ENCODE measurements at places on chromosomes 3 and 15.
A peak's percentile ranks its signal among the peaks of the same experiment; 100 is the strongest.

DNA sequence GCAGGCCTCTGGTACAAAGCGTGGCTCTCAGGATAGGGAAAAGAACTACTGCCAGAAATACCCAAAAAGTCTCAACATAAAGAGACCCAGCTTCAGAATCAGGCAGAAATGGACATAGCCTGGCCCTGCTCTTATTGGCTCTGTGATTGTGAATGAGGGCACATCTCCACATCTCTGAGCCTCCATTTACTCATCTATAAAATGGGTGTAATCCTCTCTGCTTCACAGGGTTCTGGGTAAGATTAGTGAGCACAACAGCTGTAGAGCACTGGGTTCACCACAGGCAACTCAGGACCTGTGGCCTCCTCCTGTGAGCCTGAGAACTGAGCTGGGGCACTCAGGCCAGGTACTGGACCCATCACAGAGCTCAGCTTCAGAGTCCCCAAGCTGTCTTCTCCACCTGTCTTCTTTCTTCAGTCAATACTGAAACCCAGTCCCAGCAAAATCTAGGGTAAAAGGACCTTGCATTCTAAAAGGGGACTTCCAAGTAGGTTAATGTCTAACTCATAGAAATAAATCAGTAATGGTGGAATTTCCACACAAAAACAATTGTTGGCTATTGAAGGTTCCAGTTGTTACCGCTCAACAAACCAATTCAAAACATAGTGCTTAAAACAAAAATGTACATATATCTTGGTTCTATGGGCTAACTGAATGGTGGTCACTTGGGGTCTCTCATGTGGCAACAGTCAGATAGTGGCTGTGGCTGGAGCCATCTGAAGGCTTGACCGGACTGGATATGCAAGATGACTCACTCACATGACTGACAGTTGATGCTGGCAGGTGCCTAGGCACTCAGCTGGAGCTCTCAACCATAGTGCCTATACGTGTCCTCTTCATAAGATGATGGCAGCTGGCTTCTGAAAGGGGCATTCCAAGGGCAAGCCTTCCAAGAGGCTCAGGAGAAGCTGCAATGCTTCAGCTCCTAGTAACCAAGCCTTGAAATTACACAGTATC, 47.3 kb downstream of the TRIM42 start:
- DNase-seq: no peak

GRCh38 chr15:41774882-41775417, 666 bp downstream of the MAPKBP1 start:
- no peak for DNase-seq

- DNase-seq: no peak
Observed at GRCh38 chr3:83500931-83501330, 1457.9 kb upstream of the CADM2 start.

- no peak for DNase-seq
Observed at GRCh38 chr3:187831125-187832051, 86.1 kb upstream of the BCL6 start.

DNA sequence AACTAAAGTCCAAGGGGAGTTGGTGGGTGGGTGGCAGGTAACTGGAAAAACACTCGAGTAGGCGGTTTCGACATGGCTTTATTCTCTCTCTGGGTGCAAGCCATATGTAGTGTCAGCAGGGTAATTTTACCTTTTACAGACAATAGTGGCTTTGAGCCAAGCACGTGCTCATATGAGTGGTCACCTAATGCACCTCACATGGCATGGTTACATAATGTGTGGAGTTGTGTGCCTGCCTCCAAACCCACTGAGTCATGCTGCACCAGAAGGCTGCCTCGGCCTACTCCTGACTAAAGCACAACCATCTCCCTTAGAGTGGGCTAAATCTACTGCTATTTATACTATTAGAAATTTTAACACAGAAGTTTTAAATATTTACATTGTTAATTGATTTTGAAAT, 16.5 kb downstream of the CCRL2 start:
- DNase-seq: no peak

DNA sequence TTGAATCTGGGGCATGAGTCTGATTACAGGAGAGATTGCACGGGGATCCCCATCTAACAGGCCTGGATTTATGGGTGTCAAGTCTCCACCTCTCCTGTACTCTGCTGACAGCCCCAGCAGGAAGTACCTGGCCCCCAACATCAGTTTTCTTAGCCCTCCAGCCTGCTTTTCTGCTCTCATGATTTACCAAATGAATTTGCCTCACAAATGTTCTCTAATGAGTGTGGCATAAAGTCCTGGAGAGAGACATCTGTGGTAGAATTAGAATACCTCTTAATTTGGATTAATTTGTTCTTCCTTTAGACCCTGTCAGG, 60.1 kb downstream of the FNDC3B start:
- no peak for DNase-seq

DNA sequence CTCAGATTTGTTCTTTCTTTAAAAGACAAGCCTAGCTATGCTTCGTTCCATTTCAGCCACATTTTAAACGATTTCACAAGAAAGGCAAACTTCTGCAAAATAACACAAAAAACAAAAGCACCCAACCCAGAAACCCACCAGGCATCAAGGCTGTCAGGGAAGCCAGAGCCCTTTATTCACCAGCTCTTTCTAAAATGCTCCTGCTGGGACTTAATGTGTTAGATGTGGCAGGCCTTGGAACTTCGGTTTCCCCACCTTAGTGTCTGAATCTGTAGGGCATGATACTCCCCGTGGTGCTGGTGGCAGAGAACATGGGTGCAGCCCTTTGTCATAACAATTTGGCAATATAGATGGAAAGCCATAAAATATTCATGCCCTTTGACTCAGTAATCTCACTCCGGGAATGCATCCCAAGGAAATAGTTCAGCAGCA, 56.8 kb upstream of the LCTL start:
- DNase-seq: no peak

DNA sequence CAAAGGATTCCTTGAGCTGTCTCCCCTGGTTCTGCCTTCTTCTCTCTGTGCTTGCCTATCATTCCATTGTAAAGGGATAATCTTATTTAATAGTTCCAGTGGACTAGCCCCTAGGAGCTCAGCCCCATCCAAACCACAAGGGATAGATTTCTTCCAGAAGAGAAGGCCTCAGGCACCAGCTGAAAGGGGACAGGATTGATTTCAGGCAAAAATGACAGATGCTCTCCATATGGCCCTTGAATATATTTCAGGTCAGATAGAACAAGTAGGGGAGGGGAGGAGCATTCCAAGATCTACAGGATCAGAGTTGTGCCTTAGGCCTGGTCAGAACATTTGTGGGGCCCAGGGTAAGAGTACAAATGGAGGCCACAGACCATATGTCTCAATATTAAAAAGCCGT, 85.3 kb downstream of the RPLP1 start:
- no peak for DNase-seq

DNA sequence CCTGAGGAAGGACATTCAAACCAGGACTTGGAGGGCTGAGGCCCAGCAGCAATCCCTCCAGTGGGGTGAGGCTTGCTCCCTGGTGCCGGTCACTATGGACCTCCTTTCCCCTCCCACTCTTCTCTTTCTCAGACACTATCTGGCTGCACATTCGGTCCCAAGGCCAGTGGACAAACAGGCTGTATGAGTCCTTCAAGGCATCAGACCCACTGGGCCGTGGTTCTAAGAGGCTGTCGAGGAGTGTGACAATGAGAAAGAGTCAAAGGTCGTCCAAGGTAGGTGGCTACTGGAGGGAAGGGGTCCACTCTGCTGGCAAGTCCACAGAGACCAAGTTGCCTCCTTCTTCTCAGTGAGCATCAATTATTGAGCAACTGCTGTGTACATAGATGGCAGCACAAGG, 28.0 kb downstream of the NOX5 start:
- DNase-seq: no peak

- no peak for DNase-seq
Observed at GRCh38 chr15:45186771-45187577, 792 bp downstream of the SHF start.

DNA sequence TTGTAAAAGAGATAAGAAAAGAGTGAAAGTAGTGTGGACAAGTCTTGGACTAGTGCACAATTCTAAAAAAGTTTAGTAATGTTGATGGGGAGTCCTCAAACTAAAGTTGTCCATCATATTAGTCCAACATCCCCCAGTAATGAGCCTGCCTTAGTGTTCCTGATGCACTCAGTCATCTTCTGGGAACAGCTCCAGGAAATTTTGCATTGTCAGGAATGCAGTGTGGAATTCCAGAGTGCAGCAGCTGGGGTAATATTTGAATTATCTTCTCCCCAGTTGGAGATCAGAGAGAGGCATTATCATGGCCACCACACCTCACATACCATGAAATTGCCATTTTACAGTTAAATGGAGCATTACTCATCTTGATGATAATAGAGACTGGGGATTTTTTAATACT, 528.8 kb upstream of the NAALADL2 start:
- no peak for DNase-seq

DNA sequence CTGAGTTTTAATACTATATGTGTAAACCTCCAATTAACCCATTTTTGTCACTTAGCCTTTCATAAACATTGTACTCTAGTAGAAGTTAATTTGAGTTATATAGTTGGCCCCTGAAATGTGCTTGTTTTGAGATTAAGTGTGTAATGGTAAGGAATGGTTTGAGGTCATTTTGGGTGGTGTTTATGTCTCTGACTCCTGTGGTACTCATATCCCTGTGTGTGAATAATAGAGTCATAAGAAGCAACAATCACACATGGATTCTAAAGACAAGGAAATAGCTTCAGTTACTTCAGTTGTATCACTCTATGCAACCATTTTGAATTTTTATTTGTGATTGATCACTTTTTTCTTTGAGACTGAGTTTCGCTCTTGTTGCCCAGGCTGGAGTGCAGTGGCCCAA, 408.5 kb downstream of the MFSD1 start:
- DNase-seq: no peak

DNA sequence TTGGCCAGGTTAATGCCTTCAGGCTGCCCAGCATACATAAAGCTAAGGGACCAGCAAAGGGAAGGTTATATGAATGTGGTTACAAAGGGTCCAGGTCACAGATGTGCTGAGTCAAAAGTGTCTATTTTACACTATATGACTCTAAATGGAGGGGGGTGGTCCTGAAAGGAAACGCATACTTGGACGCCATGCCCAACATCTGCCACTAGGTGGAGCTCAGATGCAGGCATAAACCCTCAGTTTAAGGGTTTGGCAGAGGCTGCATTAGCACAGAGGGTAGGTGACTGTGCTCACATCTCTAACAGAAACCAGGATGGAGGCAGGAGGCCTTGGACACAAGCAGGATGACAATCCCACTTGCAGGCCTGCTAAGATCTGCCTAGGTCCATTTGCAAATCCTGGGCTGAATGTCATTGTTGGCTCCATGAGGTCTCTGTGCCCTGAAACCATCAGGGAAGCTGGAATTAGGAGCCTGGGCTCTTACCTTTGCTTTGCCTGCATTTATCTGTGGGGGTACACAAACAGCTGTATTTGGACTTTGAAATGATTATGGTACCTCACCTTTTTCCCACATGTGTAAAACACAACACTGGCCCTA, 55.8 kb downstream of the ZNF621 start:
- peak; percentile 40 for DNase-seq

DNA sequence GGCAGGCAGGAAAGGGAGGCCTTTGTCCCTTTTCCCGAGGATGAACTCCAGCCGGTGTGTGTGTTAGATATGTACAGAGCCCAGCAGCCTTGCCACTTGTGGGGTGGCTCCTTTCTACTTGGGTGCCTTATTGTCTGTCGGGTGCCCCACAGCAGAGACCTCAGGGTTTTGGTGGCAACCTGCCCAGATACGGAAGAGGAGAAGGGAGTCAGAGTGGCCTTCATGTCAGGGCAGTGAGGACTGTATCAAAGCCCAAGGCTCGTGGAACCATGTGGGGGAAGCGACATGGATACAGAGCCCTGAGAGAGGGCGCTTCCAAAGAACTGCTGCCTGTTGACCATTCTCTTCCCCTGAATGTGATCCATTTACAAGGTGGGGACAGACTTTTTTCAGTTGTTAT, 166.2 kb downstream of the SLCO3A1 start:
- no peak for DNase-seq

- DNase-seq: no peak
Observed at GRCh38 chr15:32669896-32670611, 28.5 kb downstream of the SCG5 start.

DNA sequence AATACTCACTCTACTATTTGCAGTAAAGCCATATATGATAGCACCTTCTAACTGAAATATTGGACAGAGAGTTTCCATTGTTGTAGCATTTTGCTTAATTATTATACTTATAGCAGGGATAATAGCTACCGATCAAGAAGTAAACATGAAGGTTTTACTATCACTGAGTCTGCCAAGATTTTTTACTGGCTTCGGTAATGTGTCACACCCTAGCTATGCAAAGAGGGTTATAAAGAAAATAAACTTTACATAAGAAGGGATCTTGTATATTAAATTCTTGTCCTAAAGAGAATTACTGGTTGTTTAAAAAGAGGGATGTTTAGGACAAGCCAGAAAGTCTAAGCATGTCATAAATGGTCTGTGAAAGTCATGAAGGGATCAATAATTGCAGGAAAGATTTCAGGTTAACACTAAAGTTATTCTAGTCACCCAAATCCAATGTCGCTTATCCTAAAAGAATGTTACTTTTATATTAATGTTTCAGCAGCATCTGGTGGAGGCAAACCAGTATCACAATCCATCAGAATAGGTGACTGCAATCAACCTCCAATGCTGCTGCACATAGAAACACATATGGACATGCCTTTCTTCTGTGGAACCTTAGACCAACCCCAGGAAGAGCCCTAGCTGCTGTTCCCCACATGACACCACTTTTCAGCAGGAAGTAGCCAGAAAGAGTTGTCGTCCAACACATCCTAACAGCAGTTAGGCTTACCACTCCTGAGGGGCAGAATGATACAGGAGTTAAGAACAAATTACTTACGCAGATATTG, 62.7 kb upstream of the GK5 start:
- DNase-seq: no peak

DNA sequence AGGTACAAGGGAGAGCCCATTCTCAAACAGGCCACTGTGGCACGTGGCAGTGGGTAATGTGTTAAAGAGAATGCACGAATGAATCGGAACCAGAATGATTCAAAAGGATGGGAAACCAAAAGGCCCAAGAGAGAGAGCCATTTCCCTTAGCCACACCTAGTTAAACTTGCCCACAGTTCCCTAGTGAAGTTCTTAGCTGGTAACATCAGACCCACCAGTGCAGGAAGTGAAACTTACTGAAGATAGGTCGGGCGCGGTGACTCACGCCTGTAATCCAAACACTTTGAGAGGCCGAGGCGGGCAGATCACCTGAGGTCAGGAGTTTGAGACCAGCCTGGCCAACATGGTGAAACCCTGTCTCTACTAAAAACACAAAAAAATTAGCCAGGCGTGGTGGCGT, 97.1 kb downstream of the MEX3B start:
- no peak for DNase-seq

DNA sequence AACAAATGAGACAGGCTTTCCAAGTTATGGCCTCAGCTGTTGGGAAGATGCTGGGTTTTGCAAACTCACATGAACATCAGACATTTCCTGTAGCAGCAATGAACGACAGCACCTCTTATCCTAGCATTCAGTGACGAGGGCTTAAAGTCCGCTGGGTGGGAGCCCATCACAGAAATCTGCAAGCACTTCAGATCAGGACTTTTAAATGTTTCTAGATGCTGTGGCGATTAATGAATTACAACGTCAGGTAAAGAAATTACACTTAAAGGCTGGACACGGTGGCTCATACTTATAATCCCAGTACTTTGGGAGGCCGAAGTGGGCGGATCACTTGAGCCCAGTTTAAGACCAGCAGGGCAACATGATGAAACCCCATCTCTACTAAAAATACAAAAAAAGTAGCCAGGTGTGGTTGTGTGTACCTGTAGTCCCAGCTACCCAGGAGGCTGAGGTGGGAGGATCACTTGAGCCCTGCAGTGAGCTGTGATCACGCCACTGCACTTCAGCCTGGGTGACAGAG, 3.9 kb downstream of the AEN start:
- no peak for DNase-seq

GRCh38 chr3:38169027-38169317, 3.6 kb downstream of the OXSR1 start:
- DNase-seq: no peak

- no peak for DNase-seq
Observed at GRCh38 chr3:65714134-65714533, 324.6 kb downstream of the MAGI1 start.
